ENCODE measurements at places on chromosomes 2 and 18. TPM values are rescaled to one million over a fixed set of nuclear protein-coding genes. Genes with fewer than 3 reads are reported as not detected.
A peak's percentile ranks its signal among the peaks of the same experiment; 100 is the strongest.

- DNase-seq = no peak
These were observed 15.8 kb downstream of the LCT start for GRCh38 chr2:135821190-135821589.

DNA sequence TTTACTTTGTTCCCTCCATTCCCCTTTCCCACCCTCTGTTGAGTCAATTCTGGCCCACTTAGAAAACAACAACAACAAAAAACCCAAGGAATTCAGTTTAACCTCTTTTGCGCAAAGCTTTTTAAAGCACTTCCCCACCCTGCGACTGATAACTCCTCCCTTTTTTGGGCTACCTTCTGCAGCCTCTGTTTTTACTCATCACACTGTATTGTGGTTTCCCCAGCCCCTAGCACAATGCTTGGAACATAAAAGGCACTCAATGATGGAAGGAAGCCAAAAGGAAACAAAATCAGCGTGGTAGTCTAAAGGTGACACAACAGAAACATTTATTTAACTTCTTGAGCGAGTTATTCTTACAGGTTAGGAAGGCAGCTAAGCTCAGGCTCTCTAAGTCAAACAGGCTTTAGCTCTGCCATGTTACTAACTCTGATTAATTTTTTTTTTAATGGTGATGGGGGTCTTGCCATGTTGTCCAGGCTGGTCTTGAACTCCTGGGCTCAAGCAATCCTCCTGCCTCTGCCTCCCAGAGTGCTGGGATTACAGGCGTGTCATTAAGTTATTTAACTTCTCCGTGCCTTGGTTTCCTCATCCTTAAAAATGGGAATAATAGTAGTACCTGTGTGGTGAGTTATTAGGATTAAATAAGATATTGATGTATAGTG is 1.3 kb downstream of the CEP68 start:
- DNase-seq = peak; percentile 66

DNA sequence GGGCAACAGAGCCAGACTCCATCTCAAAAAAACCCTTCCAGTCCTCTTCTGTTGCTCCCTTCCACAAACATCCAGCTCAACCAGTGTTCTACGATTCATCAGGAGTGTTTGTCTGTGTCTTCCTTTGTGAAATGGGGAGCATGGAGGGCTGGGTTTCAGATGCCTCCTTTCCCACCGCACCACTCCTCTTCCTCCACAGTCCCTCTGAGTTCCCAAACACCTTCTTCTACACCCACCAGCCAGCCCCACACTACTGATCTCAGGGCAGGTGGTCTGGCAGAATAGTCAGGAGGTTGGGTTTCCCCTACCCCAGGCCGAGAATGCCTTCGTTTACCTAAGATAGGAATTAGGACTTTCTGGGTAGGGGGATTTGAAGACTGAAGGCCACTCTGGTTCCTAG is 36.9 kb downstream of the NGEF start:
- DNase-seq = no peak

GRCh38 chr2:144082327-144082726 is 437.6 kb downstream of the ZEB2 start:
- DNase-seq = no peak

GRCh38 chr2:80086831-80087230 is 217.7 kb downstream of the LRRTM1 start:
- DNase-seq = peak; percentile 66

DNA sequence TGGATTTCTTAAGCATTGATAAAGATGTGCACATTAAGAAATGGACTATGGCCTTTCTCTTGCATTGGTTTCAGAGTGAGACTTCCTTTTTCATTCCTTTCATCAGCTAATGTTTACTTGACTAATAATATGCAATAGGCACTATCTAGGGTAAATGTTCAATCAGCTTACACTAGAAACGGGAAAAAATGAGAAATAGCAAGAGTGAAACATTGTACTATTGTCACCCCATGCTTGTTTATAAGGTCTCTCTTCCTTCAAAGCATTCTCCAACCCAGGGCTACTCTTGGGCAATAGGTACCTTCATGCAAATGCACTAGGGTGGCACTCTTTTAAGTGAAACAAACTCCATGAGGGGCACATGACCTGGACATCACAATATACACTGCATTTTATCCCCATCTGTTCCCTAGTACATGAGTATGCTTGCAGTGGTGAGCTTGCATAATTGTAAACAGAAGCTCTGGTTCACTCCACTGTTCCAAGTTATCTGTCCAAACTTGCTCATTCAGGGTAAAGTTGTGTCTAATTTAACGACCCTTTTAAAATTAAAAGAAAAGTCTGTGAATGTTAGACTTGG is 402.3 kb downstream of the ERBB4 start:
- no peak for DNase-seq

- DNase-seq = no peak
These were observed 55.1 kb upstream of the ZNF397 start for GRCh38 chr18:35185771-35186170.

DNA sequence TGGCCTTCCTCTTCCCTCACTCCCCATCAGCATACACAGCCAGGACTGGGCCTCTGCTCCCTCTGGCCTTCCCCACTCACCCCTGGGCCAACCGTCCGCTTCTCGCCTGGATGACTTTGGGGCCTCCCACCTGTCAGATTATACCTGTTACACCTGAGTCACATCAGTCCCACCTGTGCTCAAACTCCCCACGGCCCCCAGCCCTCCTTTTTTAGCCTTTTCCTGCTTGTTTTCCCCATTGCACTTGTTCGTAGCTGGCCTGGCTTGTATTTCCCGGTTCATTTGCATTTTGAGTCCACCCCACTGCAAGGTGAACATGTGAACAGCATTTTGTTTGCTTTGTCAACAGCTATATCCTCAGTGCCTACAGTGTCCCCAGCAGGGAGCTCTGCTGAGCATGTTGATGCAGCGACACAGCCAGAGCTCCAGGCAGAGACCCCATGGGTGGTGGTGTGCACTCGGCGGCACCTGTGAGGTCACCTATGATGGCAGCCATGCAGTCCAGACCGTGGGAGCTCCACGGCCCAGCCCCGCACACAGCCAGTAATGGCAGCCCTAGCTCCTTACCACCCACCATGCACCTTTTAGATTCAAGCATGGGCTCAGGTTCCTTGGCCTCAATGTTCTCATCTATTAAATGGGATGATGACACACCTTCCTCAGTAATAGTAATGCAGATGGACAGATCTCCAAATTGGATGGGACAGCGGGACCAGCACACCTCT is 276.4 kb upstream of the HS6ST1 start:
- DNase-seq = no peak

- DNase-seq = no peak
These were observed 8.0 kb upstream of the SFTPB start for GRCh38 chr2:85675866-85676548.

DNA sequence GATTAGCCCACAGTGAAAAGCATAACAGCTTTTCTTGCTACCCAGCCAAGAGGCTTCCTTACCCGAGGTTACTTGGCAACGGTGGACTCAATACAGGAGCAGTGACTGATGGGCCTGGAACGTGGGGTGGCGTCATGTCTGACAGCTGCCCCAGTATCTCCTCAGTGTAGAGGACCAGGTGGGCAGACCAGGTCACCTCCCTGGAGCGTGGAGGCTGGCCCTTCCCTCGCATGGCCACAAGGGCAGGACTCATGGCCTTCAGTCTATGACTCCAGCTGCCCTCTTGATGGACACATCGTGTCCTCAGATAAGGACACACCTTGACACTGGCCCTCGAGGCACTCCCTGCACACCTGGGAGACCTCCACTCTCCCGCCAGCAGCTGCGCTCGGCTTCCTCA is 6.4 kb downstream of the ASPRV1 start:
- DNase-seq = no peak

DNA sequence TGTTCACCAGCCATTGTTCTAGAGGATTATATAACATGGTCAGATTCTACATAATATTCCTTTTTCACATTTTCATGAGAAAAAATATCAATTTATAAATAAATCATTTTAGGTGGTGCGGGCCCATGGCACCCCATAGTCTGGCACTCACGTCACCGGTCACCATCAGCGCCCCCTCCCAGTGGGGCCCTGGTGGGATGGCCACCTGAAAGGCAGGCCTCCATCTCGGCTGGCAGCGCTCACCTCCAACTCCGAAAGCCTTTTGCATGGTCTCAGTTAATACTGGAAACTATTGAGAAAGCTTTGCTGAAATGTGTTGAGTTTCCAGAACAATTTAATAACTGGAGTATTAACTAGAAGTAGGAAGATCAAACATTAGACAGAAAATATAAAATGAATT is 141.4 kb upstream of the SALL3 start:
- DNase-seq = no peak

DNA sequence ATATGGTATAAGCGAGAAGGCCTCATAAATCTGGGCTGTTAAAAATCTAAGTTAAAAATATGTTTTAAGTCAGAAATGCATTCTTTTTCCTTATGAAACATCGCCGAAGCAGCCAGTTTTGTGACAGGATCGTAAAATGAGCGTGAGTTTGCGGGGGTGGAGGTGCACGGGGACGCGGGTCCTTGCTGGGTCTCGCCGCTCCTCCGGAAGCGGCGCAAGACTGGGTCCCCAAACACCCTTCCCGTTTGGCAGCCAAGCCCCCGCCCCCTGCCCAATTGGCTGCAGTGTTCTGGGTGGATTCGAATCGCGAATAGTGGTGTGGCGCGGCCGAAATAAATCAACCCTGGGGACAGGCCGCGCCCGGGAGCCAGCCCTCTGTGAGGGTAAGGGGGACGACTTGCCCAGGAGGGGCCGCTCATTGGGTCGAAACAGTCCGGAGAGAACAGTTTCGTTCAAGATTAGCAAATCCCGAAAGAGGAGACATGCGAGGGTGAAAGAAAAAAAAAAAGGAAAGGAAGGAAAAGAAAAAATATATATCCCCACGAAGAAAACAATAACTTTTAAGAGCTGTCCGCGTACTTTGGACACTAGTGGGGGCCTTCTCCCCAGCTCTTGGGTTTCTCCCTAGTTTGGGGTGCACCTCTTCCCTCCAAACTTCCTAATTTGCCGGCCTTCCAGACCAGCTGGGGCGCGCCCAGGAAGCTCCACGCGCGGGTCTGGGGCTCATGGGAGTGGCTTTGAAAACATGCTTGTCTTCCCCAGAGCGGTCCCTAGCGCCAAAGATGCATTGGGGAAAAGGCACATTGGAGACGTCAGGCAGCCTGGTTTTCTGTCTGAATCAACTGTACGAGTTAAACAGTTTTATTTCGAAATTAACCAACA is 3.1 kb upstream of the GATA6 start:
- DNase-seq = peak; percentile 47

DNA sequence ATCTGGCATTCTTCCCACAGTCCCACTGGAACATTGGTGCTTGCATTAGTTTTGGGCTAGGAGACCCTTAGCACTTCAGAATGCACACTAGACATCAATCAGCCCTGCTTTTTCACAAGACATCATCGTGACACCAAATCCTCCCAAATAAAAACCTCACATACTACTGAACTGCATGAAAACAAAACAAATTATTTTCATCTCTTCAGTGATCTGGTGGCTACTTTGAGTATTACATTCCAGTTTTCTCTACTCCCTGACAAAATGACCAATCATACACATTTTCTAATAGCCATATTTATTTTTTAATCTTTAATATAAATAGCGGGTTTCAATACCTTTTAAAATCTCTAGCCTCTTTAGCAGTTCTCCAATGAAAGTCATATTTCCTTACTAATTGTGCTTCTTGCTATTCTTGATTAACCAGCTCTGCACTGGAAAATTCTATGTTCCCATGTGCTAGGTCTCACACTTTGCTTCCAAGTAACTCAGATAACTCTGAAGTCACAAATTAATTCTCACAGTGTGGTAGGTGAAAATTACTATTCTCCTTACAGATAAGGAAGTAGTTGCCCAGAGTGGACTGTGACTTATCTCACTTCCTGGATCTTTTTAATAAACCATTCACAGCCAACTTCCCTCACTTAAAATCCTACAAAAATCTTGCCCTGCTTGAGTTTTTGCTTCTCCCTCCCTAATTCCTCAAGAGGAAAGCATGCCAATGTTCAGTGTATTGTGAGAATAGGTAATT is 82.5 kb upstream of the EPB41L3 start:
- no peak for DNase-seq

DNA sequence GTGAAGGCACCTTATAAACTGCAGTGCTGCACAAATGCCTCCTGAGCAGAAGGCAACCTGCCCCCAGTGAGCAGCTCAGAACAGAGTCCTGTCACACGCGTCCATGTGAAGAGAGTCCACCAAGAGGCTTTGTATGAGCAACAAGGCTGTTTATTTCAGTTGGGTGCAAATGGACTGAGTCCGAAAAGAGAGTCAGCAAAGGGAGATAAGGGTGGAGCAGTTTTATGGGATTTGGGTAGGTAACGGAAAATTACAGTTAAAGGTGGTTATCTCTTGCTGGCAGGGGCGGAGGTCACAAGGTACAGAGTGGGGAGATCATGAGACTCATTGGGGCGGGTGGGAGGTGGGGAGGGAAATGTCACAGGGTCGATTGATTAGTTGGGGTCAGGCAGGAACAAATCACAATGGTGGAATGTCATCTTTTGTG is 53.4 kb upstream of the RALBP1 start:
- DNase-seq = no peak

GRCh38 chr18:24837066-24837465 is 376.6 kb downstream of the HRH4 start:
- DNase-seq = peak; percentile 53

DNA sequence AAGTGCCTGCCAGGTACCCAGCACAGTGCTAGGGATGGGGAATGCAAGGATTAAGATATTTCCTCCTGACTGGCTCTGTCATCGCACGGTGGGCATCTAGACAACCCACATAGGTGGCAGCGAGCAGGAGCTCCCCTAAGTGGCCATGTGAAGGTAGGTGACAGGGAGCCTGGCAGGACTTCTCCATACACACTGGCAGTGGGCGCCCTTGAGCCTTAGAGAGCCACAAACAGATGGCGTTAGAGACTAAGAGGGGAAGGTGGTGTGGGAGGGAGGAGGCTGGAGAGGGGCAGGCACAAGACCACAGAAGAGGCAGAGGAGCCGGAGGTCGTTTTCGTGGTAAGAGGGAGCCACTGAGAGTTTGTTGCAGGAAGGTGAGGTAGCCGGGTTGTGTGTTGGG is 15.2 kb downstream of the PRELID3A start:
- no peak for DNase-seq

DNA sequence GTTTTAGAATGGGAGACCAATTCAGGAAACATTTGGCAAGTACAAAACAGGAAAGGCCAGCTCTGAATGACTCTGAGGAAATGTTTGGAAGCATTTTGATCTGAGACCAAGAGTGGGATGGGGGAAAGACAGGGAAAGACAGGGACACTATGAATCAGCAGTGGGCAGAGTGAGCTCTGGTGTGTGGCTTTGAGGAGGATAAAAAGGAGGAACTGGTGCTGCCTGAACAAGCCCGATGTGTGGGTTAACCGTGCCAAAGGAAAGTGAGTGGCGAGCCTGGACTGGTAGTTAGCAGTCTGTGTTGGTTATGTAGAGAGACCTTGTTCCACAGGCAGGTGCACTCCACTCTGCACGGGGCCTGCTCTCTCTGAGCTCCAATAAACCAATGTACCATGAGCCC is 5.3 kb downstream of the MFSD6 start:
- no peak for DNase-seq

GKN1 gene
- not detected for total RNA-seq

ACTG2 gene
- total RNA-seq = 4.1 TPM

GKN2 gene
- not detected for total RNA-seq

Measured in fibroblast of lung (primary cell).